ENCODE measurements at places on chromosomes 2 and 18. TPM values are rescaled to one million over a fixed set of nuclear protein-coding genes. Genes with fewer than 3 reads are reported as not detected.

The MARCHF4 gene
- total RNA-seq = not detected

The PLGLB1 gene
- total RNA-seq = 8.2 TPM

The CABYR gene
- 1.2 TPM for total RNA-seq

The CYBRD1 gene
- 0.94 TPM for total RNA-seq

The TBC1D8 gene
- total RNA-seq = 1.0 TPM

The TUBA3D gene
- total RNA-seq = not detected

The DSG4 gene
- total RNA-seq = not detected

The FAM168B gene
- 72.1 TPM for total RNA-seq

The ILKAP gene
- 122 TPM for total RNA-seq

DNA sequence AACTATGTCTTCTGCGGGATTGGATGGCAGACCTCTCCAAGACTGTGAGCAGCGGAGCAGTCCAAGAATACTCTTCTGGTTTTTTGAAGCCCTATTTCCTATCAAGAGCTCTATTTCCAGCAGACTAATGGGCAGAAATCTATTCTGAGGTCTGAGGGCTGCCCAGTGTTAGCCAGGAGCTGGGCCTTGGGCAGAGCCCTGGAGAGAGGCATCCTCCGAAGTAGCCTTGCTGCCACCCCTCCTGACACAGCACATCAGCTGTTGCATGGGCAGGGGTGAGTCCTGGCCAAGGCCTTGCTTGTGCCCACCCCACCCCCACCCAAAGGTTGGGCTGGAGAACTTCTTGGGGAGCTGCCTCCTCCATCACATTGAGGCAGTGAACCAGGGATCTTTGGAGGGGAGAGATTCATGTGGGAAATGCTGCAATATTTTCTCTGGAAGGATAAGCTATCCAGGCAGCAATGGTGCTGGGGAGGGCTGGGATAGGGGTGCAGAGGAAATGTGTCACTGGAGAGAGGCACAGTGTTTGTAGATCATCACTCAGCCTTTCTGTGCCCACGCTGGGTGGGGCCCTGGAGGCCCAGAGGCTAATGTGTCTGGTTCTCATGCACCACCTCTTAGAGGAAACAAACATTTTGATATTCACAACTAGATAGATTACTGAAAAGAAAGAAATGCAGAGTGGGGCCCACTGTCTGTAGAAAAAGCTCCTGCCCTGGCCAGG lies 104.7 kb downstream of the VSNL1 start:
- H3K4me1 ChIP-seq = no peaks in the 10 kb centered on the region
- no peak overlapping the region for H3K4me3 ChIP-seq
- no peaks in the 10 kb centered on the region for H3K36me3 ChIP-seq
- DNase-seq = no peak

GRCh38 chr2:39403311-39403710 lies 33.8 kb downstream of the MAP4K3 start:
- H3K4me1 ChIP-seq = no peaks in the 10 kb centered on the region
- no peak overlapping the region for H3K27ac ChIP-seq
- H3K36me3 ChIP-seq = no peaks in the 10 kb centered on the region
- DNase-seq = no peak
- H3K4me3 ChIP-seq = no peak overlapping the region
- H3K27me3 ChIP-seq = no peaks in the 10 kb centered on the region

DNA sequence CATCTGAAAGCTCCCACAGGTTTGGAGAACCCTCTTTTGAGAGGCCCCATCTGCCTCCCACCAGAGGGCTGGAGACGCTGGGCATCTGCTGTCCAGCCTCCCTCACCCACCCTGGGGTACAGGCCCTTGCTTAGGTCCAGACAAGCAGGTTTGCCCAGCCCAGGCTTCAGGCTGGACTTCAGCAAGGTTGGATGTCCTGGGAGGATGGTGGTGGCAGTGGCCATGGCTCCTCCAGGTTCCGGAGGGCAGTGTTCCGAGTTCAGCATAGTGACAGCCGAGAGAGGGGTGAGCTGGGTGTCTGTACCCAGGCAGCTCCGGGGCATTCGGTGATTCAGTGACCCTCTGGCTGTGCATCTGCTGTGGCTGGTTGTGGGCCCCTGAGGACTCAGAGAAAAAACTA lies 58.2 kb upstream of the HDAC4 start:
- no peak overlapping the region for H3K4me3 ChIP-seq
- H3K4me1 ChIP-seq = no peaks in the 10 kb centered on the region
- peaks cover 3% of the 10 kb centered on the region for H3K27me3 ChIP-seq
- no peak for DNase-seq
- H3K36me3 ChIP-seq = no peaks in the 10 kb centered on the region

GRCh38 chr2:84894758-84895520 lies 10.5 kb upstream of the TMSB10 start:
- peaks cover 50% of the 10 kb centered on the region for H3K4me1 ChIP-seq
- peak overlapping the region; percentile 73 for H3K4me3 ChIP-seq
- H3K36me3 ChIP-seq = no peaks in the 10 kb centered on the region
- no peaks in the 10 kb centered on the region for H3K27me3 ChIP-seq

DNA sequence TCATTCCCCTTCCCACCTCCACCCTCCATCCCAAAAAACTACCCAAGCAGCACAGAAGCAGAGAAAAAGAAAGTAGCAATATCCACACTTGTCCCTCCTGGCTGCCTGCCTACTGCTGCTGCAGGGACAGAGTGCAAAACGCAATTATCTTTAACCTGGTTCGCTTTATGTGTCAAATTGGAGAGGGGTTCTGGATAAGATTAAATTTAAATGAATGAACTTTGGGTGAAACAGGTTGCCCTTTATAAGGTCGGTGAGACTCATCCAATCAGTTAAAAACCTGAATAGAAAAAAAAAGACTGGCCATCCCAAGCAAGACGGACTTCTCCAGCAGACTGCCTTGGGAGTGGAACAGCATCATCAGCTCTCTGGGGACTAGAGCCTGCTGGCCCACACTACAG lies 62.6 kb downstream of the ANKRD44 start:
- H3K4me3 ChIP-seq = no peak overlapping the region
- H3K27ac ChIP-seq = peak overlapping the region; percentile 18
- H3K36me3 ChIP-seq = peaks cover 10% of the 10 kb centered on the region
- peaks cover 83% of the 10 kb centered on the region for H3K4me1 ChIP-seq
- no peak for DNase-seq

GRCh38 chr2:73174941-73175662 lies 27.3 kb upstream of the NOTO start:
- DNase-seq = no peak
- H3K27ac ChIP-seq = no peak overlapping the region
- peaks cover 26% of the 10 kb centered on the region for H3K4me1 ChIP-seq
- peaks cover 9% of the 10 kb centered on the region for H3K27me3 ChIP-seq
- H3K4me3 ChIP-seq = no peak overlapping the region
- H3K36me3 ChIP-seq = no peaks in the 10 kb centered on the region

DNA sequence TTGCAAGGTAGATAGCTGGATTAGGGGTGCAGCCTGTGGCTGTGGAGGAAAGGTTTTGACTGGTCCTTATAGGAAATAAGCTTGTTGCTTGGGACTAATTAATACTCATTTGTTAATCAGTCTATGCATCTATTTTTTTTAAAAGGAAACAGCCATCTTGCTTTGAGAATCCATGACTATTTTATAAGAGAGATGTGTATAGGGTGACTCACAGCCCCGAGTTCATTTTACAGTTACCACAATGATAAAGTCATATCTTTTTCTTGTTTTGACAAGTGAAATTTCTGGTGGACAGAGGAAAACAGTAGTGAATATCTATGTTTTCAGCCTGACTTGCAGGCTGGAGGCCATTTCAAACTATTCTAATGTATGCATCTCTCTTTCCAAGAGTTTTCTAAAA lies 193.5 kb upstream of the CCDC68 start:
- DNase-seq = no peak
- H3K4me3 ChIP-seq = no peak overlapping the region
- H3K27ac ChIP-seq = no peak overlapping the region
- H3K36me3 ChIP-seq = no peaks in the 10 kb centered on the region

- H3K4me1 ChIP-seq = no peaks in the 10 kb centered on the region
- H3K36me3 ChIP-seq = no peaks in the 10 kb centered on the region
- no peak for DNase-seq
- no peaks in the 10 kb centered on the region for H3K27me3 ChIP-seq
Measured at GRCh38 chr18:44452346-44452745, 228.3 kb upstream of the SETBP1 start.

- no peaks in the 10 kb centered on the region for H3K36me3 ChIP-seq
- no peaks in the 10 kb centered on the region for H3K4me1 ChIP-seq
- peaks cover 18% of the 10 kb centered on the region for H3K27me3 ChIP-seq
- H3K27ac ChIP-seq = no peak overlapping the region
- H3K4me3 ChIP-seq = no peak overlapping the region
- no peak for DNase-seq
Measured at GRCh38 chr2:105413206-105413605, 14.4 kb upstream of the FHL2 start.

DNA sequence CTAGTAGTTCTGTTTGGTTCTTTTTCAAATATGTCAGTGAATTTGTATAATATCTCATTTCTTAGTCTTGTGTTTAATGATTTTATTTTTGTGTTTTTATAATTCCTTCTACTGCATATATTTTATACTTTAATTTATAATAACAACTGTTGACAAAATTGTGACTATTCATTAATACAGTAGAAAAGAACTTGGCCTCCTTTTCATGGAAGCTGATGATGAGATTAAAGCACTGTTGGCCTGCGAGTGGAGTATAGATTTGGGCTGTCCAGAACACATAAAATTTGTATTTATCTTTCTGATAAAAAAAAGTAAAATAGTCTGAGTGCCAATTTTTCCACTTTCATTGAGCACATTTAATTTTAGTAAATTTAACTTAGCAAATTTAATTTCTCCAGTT lies 12.1 kb downstream of the CFLAR start:
- peaks cover 7% of the 10 kb centered on the region for H3K36me3 ChIP-seq
- peak overlapping the region; percentile 93 for H3K27ac ChIP-seq
- H3K27me3 ChIP-seq = no peaks in the 10 kb centered on the region
